ENCODE measurements at places on chromosomes 7 and 10.

DNA sequence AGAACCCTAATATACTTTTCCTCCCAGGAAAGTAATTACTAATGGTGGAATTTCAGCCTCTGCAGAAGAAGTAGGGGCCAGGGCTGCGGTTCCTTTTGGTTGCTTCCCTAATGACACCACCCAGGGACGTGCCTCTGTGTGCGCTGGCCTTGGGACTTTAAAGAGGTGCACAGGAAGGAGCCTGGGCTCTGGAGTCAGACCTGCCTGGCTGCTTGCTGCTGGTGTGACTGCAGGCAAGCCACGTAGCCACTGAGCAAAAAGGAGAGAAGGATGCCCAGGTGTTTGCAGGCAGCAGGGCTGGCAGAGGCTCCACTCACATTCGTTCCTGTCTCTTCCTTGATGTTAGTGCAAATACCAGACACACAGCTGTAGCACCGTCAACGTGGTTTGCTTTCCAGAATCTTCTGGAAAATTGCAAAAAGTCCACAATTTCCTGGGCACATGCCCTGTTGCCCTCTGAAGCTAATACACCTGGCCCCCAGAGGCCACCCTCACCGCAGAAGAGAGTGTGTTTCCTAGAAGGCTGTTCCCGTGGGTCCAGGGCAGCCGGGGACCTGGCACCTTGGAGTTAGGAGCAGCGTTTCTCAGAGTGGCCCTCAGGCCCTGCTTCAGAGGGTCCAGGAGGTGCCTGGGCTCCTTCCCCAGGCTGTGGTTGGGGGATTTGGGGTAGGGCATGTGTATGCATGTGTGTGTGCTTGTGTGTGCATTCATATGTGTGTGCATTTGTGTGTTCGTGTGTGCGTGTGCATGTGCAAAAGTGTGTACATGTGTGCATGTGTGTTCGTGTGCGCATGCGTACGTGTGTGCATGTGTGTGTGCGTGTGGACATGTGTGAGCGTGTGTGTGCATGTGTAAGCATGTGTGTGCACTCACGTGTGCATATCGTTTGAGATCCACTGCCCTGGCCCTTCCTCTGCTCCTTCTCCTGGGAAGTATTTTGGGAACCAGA is 12.8 kb upstream of the PRKAG2 start:
- DNase-seq, result no peak

DNA sequence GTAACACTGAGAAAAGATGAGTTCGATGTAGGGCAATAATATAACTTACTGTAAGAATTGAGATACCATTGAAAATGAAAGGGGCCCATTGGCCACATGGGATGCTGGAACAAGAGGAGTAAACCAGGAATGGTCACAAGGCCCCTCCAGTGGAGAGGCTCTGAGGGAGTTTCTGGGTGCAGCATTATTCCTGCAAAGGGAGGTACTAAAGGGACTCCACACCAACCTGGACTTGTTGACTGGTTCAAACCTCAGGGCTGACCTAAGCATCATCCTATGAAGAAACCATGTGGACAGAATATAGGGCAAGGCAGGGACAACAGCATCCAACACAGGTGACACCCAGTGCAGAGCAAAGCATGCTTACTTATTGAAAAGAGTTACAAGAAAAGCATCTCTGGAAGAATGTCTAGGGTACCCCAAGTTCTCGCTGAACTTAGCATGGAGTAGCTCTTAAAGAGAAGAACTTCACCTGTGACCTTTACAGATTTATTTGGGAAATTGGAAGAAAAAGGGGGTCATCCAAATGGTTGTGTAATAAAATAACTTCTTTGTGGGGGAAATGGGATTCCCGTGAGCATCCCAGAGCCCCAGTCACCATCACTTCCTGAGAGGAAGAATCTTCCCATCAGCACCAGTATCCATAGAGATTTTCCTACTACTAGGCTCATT is 34.7 kb downstream of the PRSS2 start:
- no peak for DNase-seq

DNA sequence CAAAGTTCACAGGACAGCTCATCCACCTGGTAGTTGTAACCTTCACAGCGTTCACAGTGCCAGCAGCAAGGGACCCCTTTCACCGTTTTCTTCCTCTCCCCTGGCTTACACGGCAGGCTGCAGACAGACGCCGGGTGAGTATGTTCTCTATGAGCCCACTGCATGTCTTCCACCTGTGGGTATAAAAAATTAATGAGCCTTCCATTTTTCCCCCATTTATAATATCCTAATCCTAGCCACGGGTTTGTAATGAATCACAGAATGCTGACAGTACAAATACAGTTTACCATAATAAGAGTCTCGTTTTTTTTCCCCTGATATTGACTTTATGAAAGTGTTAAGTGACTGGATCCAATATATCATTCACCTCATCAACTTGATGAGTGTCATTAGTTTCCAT is 719.0 kb downstream of the GRM8 start:
- DNase-seq, result no peak

- no peak for DNase-seq
Measured at GRCh38 chr10:131033166-131034085, 278.1 kb downstream of the TCERG1L start.
